Ammon's horn (tissue), 1 donor: ENCODE measurements at places on chromosomes 3 and 15.
A peak's percentile ranks its signal among the peaks of the same experiment; 100 is the strongest.

DNA sequence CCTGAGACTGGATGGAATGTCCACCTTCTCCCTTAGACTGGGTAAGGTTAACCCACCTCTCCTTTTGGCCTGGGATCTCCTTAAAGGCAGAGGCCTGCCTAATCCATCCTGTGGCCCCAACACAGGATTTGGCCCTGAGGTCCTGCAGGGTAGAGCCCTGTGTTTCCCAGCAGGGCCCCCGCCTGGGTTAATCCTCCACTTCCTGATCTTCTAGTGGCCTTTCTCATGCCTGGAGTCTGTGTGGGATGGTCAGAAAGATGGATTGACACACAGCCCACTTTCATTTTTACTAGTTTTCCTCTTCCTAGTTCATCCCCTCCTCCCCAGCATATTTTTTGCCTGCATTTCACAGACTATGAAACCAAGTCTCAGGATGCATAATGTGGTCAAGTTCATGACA, 48.9 kb upstream of the SLC6A6 start:
- DNase-seq, result no peak

- peak; percentile 11 for DNase-seq
These were observed 109.4 kb downstream of the SQOR start for GRCh38 chr15:45744236-45744589.

- DNase-seq, result no peak
These were observed 97.9 kb upstream of the STT3B start for GRCh38 chr3:31434819-31435218.

DNA sequence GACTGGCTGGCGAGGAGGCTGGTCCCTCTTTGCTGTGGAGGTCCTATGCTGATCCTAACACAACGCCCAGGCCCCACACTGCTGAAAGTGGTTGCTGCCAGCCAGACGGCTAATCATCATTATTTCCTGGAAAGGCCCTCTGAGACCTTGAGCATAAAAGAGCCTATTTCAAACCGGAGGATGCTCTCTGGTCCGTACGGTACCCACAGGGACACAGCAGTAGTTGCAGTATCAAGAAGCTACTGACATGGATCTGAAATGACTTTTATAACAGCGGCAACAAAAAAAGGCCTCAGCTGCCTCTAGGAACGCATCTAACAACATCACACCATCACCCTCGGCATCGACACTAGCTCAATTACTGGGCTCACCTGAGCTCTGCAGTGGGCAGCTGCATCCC, 59.1 kb upstream of the FOXB1 start:
- DNase-seq, result no peak

DNA sequence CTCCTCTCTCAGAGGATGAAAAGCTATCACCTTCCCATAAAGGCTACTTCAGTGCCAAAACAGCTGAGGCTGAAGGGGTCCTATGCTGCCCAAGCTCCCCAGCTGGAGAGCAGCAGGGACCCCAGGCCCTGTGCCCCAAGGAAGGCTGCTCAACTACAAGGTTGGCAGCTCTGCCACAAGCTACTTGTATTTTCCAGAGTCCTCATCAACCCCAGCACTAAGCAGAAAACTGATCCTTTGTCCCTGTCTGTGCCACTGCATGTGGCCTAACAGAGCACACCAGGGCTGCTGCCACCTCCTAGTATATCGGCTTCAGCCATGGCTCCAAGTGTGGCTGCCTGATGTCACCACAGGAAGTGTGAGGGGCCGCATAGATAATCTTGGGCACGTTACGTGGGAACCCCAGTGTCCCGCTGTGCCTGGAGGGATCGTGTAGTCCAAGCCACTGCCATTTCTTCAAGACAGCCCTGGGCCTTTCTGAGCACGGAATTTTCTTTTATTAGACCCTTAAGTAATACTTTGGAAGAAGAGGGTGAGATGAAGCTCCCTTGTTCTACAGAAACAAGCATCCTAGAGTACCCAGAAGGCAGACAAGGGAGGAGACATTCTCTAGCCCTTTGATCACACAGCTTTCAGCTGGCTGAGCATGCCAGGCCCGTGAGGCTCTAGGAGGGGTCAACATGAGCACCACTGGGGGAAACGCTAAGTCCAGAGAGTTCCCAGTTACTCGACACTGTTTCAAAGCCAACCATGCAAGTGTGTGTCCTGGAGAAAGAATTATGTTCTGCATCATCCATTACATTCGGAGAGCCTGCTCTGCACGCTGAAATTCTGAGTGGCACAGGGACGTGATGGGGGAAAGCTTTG, 60.7 kb downstream of the CAPN7 start:
- no peak for DNase-seq

DNA sequence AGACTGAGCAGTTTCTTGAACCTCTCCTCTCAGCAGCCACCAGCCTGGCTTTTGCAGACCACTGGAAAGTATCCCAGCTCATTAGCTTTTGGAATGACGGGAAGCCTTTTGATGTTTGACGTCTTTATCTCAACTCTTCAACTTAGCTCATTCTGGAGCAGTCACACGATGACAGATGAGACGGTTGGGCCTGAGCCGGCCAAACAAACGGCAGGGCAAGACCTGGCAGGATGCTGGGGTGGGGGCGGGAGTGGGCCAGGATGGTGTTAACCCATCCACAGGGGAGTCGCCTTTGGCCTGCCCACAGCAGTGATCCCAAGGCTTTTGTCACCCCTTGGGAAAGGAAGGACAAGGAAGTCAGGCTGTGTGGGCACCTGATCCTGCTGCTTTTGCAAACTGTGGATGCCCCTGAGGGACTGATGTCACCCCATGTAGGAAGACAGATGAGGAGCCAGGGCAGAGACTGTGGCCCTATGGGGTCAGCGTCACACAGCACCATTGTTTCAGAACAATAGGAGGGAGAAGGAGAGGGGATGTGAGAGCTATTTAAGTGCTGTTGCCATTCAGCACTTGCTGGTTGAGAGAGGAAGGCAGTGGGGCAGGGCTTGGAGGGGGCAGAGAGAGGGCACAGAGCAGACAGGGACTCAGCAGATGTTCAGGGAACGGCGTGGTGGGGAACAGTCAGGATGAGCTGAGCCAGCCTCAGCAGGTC, 121.9 kb upstream of the CTDSPL start:
- DNase-seq, result no peak

GRCh38 chr3:120370463-120370862, 21.3 kb upstream of the LRRC58 start:
- no peak for DNase-seq

DNA sequence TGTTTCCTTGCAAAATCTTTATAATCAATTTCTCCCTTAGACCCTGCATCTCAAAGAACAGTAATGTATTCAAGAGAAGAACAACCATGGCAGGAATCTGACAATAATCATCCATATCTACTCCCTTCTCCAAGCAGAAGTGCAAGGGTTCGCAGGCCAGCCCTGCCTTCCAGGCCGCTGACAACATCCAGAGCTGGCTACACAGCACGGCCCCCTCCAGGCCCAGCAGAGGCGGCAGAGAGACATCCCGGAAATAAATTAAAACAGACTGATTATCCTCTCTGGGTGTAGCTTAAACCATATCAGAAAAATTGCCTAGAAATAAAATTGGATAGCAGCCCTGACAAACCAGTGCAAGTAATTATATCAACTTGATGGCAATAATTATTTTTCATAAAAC, 223.3 kb downstream of the FAM43A start:
- DNase-seq, result no peak

DNA sequence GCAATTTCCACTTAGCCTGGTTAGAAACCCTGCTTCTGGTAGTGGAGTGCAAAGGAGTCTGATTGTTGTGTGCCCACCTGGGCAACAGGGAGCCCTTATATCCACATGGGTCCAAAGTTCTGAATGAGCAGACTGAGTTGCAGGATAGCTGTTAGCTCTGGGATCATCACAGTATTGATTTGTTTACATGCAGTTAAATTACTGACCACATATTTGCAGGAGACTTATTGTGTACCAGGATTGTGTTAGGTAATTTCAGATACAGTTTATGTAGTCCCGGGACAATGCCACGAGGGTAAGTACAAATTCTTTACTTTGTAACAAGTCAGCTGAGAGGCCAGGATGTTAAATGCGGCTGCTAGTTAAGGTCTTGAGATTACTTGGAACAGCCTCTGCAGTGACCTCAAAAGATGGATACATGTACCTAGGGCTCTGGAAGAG, 18.8 kb downstream of the ARHGEF26 start:
- DNase-seq, result no peak

- no peak for DNase-seq
These were observed 806 bp upstream of the CERS3 start for GRCh38 chr15:100529556-100529955.

- no peak for DNase-seq
These were observed 7.5 kb upstream of the TATDN2 start for GRCh38 chr3:10240799-10241198.

GRCh38 chr3:157116017-157116416, 43.9 kb downstream of the CCNL1 start:
- DNase-seq, result no peak

DNA sequence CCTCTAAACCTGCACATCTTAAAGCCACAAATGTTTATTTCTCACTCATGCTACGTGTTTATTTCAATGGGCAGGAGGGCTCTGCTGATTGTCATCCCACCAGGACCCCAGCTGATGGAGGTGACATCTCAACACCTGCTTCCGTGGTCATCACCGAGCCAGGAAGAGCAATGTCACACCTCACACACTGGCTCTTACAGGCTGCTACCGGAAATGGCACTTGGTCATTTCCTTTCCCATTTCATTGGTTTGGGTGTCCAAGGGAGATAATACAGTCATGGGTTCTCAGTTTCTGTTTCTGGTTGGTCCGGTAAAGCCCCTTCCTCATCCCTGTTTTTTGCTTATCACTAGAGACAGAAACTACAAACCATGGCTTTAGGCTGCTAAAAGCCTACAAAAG, 41.9 kb downstream of the ABHD2 start:
- DNase-seq, result no peak

DNA sequence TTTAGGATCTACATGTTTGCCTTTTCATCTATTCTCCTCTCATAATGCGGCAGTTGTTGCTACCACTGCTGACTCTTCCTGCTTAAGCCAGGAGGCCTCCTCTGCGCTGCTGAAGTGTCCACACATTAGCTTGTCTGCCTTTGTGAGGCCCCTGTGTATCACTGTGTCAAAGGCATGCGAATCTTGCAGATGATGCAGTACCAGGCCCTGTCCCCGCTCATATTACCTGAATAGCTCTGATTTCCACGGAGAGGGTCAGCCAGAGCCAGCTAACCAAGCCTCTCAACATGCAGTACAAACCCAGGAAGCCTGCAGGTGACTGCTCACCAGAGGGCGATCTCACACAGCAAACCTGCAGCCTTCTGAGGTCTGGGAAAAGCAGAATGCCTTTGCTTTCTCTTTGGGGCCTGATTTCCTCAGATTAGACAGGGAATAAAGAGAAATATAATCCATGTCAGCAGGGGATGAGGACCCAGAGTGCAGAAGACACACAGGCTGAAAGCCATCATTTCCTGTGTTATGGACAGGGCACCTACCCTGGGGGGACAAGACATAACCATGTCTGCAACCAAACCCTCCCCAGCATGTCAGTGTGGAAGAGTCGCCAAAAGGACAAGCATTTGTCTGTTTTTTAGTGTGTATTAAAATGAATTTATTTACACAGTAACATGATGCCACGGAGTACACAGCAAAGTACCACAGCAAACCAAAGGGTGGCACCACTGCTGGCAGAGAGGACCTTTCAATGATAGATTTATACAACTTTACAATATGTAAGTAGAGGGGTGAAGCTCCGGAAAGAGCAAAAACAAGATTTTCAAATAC, 36.8 kb upstream of the TSPAN3 start:
- peak; percentile 59 for DNase-seq

DNA sequence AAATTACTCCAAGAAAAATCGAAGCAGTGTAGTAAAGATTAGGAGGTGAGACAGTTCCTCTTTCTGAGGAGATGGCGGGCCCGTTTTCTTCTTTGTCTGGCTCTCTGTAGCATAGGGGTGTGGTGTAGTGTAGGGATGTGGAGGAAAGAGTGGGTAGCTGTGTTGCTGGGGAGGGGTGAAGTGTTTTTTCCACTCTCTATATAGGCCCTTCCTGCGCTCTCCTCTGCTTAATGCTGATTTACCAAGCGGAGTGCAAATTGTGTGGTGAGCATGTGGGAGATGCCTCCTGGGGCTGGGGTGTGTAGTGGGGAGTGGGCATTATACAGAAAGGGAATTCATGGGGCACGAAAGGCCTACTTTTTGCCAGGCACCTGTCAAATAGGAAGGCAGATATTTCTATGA, 94.9 kb downstream of the ST6GAL1 start:
- no peak for DNase-seq

DNA sequence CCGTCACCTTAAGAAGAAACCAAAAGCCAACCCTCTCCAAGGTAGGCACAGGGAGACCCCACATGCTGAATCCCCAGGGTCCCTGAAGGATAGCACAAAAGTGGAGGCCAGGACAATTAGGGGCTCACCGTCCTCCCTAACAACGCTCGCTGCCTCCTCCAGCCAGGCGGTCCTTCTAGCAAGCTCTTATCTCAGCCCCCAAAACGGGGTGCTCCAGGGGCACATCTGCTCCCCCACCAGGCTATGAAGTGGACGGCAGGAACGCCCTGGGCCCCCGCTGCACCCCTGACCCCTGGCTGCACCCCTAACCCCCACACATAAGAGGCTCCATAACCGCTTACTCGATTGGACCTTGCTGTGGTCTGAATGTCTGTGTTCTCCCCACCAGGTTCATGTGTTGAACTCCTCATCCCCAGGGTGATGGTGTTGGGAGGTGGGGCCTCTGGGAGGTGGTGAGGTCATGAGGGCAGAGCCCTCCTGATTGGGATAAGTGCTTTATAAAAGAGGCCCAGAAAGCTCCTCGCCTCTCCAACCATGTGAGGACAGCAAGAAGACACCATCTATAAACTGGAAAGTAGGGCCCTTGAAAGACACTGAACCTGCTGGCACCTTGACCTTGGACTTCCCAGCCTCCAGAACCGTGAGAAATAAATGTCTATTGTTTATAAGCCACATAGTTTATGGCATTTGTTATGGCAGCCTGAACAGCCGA, 153.3 kb downstream of the NUP210 start:
- DNase-seq, result no peak

DNA sequence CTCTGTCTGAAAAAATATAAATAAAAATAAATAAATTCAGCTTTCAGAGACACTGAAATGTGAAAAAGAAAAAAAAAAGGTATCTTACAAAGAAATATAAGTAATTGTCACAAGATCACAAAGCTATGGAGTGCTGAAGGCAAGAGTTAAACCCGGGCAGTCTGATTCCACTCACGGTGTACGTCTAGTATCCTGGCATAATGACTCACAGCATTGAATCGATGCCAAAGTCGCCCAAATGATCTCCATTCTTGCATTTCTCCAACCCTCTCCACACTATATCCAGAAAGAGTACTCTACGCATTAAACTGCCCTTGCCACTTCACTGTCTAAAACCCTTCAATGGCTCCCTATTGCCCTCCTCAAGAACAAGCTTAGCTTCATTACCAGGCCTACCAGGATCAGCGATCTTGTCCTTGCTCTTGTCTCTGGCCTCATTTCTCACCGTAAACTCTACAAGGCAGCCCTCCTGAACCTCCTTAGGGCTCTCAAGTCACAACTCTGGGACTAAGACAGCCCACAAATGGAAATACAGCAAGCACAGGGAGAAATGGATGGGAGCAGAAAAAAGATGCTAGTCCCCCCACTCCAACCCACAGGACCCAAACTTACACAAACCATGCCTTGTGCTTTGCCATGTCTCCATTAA, 7.7 kb downstream of the SUCLG2 start:
- DNase-seq, result no peak

- peak; percentile 26 for DNase-seq
These were observed 24.2 kb upstream of the ERICH6 start for GRCh38 chr3:150727653-150728502.
